OCI-M1 (cell line): ENCODE measurements at places on chromosomes 6 and 20.

DNA sequence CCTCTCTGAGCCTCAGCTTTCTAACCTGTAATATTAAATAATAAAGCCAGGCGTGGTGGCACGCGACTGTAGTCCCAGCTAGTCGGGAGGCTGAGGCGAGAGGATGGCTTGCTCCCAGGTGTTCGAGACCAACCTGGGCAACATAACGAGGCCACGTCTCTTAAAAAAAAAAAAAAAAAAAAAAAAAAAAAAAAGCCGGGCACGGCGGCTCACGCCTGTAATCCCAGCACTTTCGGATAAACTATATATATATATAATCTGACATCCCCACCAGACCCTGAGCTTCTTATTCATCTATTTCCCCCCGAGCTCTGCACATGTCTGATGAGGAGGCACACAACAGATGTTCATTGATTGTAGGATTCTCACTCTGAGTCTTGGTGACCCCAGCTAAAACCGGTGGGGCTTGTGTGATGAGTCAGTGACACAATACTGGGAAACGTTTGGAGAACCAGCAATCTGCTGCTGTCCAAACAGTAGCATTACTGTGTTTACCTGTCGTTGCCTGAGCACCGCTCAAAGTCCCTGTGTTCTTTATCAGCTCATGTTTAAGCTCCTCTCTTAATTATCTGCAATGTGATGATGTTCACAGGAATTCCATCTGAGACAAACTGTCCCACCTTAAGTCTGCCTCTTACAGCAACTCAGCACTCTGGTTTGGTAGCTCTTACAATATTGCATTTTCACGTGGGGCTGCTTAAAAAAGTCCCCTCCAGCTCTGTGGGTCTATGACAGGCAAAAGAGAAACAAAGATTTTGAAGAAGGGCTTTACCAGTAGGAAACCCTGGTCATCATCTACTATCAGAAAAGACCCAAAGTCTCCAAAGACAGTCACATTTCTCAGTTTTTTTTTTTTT is 1.0 kb upstream of the SPATA2 start:
- DNase-seq, result peak; percentile 59

DNA sequence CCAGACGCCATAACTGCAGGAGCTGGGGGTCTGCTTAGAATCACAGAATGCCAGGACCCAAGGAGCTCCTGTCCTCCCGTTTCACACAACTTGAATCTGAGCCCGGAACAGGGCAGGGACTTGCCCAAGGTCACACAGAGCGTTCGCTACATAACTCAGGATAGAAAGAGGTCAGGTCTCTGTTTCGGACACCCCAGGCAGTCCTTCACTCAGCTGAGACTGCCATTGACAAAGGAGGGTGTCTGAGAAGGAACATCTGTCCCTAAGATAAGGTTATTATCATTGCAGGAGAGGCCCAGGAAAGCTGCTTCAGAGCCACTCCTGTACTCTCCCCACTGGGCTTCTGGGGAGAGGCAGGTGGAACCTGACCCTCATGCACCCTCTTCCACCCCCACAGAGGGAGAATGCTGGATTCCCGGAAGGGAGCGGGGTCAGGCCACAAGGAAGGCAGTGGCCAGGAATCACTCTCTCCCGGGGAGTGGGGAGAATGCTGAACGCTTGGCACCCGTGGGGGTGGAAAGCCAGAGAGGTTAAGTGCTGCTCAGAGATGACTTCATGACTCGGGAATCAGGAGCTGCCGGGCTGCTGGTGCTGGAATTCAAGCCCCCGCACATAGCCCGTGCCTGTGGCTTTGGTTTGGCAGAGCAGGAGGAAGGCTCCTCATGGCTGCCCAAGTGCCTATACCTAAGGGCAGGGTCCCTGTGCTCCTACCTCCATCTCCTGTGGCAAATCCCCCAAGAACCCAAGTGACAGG is 10.7 kb downstream of the SDC4 start:
- no peak for DNase-seq

- DNase-seq, result peak; percentile 86
These were observed 60.9 kb downstream of the RPRD1B start for GRCh38 chr20:38094373-38094891.

DNA sequence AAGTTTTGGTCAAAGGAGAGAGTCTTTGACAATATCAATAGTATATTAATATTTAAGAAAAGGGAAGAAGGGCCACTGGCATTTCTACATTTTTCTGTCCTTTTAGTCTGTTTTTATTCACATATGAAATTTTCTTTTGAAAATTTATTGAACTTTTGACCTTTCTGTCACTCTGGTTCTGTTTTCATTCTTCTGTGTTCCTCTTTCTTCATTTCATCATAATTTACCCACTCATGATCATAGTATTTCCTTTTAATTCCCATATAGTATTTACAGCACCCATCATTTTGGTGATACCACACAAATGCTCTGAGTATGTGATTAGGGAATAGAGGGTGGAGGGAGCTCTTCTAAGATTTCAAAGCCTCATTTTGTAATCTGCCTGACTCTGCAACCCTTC is 142.8 kb downstream of the GJA1 start:
- DNase-seq, result peak; percentile 44

- DNase-seq, result peak; percentile 39
These were observed 50.9 kb downstream of the JARID2 start for GRCh38 chr6:15296735-15297134.

GRCh38 chr6:13796781-13797180 is 17.6 kb downstream of the MCUR1 start:
- no peak for DNase-seq

DNA sequence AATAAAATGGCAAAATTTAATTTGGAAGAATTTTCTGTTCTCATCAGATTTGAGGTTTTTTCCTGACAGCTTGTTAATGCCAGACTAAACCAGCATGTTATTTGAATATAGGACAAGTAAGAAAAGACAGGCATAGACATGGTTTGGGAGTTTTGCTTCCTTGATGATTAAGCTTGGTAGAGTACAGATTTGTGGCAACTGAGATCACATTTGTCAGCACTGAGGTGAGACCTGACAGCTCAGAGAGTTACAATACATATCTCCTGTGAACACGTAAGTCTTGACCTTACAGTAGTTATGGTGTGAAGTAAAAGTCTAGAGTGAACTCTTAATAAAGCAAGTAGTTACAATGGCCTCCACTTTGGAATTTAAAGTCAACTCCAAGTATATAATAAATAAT is 34.5 kb downstream of the CENPW start:
- DNase-seq, result no peak

- peak; percentile 34 for DNase-seq
These were observed 74.8 kb downstream of the GCNT2 start for GRCh38 chr6:10595731-10596664.

DNA sequence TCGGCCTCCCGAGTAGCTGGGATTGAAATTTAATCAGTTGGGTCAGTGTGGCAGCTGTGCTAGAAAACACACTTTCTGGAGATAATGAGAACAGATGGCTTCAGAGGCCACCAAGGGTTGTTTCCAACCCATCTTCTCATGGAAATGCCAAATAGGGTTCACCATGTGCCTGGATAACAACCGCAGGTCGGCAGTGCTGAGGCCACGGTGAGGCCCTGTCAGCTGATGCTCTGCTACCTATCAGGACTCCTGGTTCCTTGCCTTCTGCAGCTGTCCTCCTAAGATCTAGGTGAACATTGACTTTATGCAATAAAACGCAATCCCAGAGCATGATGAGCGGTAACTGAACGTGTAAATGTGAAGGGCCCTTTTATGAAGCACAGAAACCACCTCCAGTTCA is 139.3 kb upstream of the SNX9 start:
- DNase-seq, result no peak
